ENCODE measurements at places on chromosomes 4 and X.

DNA sequence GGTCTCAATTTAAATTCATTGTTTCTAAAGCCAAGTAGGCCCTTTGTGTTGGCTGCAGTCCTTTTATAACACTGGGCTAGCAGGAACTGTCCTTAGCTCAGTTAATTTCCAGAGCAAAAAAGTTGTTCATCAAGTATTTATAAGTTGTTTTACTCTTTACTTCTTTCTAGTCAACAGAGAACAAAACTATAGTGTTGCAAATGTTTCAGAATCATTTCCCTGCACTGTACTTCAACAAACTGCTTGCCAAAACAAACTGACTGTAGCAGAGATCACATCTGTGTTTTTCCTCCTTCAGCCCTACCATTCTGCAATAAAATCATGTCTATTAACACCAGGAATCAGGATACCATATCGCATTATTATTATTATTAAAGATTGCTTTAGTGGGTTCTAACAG lies 168.5 kb upstream of the SH3RF1 start:
- DNase-seq: no peak

- peak; percentile 79 for DNase-seq
These were observed 403 bp downstream of the SGCB start for GRCh38 chr4:52037689-52038102.

- DNase-seq: no peak
These were observed 1380.4 kb downstream of the STIM2 start for GRCh38 chr4:28241021-28241420.

DNA sequence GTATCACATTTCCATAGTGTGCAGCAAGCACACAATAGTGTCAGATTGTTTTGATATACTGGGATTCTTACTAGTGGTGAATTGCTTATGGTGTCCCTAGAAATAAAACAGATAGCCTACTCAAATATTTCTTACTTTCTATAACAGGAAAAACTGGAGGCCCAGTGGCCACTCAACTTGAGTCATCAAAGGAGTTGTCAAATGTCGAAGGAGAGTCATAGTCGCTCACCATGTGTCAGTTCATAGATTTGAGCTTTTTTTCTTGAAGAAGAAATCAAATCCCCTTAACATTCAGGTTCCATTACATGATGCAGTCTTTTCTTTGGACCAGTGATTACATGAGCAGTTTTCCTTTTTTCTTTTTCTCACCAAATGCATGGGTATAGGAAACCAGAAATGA lies 1271.0 kb downstream of the RAPGEF2 start:
- DNase-seq: no peak

GRCh38 chr4:62015043-62015739 lies 815.1 kb downstream of the ADGRL3 start:
- DNase-seq: no peak

DNA sequence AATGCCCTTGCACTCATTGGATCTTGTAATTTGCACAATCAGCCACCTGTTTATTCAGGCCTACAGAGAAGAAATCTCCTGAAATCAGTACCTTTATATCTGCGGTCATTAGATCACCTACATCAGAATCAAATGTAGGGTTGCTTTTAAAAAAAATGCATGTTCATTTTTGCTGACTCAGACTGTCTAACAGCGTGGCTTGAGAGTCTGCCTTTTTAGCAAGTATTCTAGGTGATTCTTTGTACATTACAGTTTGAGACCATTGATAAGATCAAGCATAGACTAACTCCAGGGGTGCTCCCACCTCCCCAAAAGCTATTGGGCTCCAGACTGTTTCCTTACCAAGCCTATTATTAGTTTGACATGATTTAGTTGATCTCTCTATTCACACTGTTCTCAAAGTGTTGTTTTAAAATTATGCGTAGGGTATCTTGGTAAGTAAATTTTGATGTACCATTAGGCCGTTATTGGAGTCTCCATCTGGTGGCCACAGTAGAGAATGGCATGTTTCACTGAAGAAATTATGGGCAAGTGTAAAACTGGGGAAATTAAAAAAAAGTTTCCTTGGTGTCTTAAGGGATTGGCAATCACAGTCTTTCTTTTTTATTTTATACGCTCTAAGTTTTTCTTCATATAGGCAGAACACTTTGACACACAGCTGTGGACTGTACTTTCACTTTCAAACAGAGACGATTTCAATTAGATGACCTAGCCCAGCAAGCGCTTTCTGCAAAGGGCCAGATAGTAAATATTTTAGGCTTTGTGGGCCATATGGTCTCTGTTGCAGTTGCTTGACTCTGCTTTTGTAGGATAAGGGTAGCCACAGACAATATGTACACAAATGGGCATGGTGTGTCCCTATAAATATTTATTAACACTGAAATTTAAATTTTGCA lies 33.7 kb upstream of the MSL3 start:
- peak; percentile 39 for DNase-seq

GRCh38 chrX:148913971-148914370 lies 413.6 kb downstream of the AFF2 start:
- no peak for DNase-seq

- DNase-seq: no peak
These were observed 312.8 kb upstream of the SMIM31 start for GRCh38 chr4:164441109-164441508.

DNA sequence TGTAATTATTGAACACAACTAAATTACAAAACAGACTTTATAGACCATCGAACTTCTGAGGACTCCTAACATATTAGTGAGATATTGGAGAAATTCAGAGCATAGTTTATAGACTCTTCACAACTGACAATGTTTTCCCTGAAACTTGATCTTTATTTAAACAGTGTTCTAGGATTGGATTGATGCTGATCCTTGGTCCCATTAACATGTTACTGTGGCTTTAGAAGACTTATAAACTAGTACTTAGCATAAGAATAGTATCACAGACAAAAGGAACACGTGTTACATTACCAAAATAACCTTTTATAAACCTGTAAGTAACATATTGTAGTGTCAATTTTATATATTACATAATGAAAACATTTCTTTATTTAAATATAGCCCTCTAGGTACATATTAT lies 689.6 kb downstream of the CCSER1 start:
- DNase-seq: no peak

DNA sequence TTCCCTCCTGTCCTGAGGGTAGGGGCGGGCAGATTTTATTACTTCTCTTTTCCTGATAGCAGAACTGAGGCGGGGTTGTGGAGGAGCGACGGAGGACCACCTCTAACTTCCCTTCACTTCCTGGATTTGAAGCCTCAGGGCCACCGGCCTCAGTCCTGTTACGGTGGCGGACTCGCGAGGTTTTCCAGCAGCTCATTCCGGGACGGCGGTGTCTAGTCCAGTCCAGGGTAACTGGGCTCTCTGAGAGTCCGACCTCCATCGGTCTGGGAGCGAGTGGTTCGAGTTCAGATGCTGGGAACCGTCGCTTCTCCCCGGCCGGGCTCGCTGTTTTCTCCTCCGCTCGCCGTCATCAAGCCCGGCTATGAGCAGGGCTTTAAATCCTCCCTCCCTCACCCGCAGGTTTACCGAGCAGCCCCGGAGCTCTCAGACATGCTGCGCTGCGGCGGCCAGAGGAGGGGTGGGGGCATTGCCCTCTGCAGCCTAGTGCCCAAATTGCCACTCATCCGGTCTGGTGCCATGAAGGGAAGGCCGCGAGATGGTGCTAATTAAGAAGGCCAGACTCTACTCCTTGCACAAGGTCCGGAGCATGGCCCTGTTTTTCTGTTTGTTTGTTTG lies 23.3 kb downstream of the HAND2 start:
- DNase-seq: no peak

DNA sequence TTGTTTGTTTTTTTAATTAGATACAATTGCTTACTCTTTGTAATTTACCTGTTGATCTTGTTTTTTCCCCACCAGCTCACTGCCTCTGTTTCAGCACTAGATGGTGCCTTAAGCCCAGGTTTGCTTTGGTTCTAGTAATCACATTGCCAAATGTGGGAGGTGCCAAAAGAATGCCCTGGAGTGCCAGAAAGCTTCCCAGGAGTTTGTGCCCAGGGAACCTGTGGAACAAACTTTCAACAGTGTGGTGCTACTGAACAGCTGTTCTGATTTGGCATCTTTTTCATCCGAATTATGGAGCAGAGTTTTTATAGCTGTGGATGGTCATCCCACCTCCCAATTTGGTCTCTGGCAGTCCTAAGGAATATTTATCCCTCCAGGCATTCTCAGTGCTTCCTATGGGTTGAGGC lies 1000.7 kb downstream of the STIM2 start:
- DNase-seq: peak; percentile 75

DNA sequence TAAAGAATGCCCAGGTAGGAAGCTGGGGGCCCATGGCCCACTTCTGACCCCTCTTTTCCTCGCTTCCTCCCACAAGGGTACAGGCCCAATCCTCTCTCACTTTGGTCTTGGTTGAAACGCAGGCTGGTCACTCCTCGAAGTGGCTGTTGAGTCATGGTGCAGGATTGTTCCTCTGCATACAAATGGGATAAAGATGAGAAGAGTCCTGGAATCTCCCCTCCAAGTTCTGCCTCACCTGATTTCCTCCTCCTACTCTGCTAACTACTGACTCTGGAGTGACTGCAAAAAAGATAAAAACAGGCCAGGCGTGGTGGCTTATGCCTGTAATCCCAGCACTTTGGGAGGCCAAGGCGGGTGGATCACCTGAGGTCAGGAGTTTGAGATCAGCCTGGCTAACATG lies 1.7 kb downstream of the WDR45 start:
- no peak for DNase-seq

- DNase-seq: peak; percentile 10
These were observed 137.9 kb upstream of the ZXDB start for GRCh38 chrX:57453901-57454300.

- DNase-seq: no peak
These were observed 191.1 kb upstream of the FAT4 start for GRCh38 chr4:125123570-125124109.

DNA sequence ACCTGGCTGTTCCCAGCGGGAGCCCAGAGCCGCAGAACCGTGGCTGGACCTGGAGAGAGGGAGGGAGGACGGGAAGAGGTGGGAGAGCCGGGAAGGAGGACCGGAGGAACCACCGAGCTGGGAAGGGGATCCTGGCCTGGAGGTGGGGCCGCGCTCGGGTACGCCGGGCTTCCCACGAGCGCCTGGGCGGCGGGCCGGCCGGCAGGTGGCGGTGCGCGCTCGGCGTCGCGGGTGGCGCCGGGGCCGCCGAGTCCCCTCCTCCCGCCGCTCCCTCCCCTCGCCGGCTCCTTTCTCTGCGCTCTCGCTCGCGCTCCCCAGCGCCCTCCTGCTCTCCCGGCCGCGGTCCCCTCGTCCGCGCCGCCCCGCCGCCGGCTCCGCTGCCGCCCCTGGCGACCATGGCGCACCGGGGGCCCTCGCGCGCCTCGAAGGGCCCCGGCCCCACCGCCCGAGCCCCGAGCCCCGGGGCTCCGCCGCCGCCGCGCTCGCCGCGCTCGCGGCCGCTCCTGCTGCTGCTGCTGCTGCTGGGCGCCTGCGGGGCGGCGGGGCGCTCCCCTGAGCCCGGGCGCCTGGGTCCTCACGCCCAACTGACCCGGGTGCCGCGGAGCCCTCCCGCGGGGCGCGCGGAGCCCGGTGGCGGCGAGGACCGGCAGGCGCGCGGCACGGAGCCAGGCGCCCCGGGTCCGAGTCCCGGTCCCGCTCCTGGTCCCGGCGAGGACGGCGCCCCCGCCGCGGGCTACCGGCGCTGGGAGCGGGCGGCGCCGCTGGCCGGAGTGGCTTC lies at the start of gene SORCS2:
Gene SORCS2 (plus strand): TSS at position 287 of the 778 bp plus-strand sequence.
- peak; percentile 79 for DNase-seq

GRCh38 chr4:1234309-1234695 lies 14.6 kb downstream of the CTBP1 start:
- DNase-seq: no peak

GRCh38 chr4:110224142-110224541 lies 25.7 kb upstream of the ELOVL6 start:
- no peak for DNase-seq

- DNase-seq: no peak
These were observed 323.3 kb downstream of the DHX15 start for GRCh38 chr4:24260923-24261564.

GRCh38 chr4:165476214-165477098 lies 97.6 kb downstream of the CPE start:
- DNase-seq: no peak

DNA sequence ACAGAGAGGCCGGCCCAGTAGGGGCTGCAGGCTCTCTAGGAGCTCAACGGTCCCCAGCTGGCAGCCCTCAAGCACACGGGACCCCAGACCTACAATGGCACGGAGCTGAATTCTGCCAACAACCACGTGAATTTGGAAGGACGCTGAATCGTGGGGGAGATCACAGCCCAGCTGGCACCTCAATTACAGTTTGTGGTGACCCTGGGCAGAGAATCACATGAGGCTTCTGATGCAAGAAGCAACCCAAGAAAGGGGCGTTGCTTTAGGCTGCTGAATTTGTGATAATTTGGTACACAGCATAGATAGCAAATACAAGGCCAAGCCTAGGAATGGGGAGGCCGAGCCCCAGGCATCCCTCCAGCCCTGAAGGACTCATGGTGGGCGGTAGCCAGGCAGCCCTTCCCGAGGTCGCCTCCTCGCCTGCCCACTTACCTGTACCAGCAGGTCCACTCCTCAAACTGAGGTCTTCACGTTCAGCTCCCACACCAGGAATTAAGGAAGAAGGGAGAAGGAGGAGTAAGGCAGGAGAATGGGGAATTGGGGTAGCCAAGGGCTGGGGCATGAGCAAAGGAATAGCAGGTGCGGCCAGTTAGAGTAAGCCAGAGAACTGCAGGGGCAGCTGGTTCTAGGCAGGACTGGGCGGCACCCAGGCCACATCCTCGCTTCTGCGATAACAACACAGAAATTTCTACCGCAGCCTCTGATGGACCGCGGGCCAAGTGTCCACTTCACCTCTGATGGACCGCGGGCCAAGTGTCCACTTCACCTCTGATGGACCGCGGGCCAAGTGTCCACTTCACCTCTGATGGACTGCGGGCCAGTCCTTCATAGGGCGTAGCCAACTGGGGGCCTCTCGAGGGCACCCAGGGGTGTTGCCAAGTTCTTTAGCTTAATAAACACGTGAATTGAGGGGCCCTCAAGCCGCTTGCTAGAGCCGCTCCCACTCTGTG lies 23.4 kb upstream of the HTRA3 start:
- no peak for DNase-seq

GRCh38 chrX:8755116-8755515 lies 23.2 kb upstream of the ANOS1 start:
- no peak for DNase-seq

DNA sequence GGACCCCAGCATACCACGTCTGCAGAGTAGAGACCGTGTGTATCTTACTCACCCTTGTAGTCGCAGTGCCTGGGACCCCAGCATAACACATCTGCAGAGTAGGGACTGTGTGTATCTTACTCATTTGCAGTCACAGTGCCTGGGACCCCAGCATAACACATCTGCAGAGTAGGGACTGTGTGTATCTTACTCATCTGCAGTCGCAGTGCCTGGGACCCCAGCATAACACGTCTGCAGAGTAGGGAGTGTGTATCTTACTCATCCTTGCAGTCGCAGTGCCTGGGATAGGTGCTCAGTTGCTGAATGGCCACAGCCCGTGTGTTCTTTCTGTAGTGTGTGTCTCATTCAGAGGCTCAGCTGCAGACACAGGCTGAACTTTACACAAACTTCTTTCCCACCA lies 71.4 kb upstream of the FRG1 start:
- no peak for DNase-seq

DNA sequence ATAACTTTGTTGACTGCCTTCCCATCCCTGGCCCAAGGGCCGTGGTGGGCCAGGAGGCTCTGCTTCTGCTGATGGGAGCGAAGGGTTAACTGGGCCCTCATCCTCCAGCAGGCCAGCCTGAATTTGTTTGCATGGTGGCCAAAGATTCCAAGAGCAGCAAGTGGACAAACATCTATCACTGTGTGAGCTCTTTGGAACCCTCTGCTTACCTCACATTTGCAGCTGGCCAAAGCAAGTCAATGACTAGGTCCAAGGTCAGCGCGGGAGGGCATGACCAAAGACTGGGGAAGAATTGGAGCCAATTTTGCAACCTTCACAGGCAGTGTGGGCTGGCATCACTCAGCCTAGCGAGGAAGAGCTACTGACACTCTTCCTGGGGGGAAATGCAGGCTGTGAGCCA lies 67.8 kb upstream of the ATP6AP2 start:
- DNase-seq: no peak
